ENCODE measurements at places on chromosomes 1 and 21.

GRCh38 chr1:207112616-207113296 is 8.7 kb downstream of the C4BPA start:
- DNase-seq: no peak

DNA sequence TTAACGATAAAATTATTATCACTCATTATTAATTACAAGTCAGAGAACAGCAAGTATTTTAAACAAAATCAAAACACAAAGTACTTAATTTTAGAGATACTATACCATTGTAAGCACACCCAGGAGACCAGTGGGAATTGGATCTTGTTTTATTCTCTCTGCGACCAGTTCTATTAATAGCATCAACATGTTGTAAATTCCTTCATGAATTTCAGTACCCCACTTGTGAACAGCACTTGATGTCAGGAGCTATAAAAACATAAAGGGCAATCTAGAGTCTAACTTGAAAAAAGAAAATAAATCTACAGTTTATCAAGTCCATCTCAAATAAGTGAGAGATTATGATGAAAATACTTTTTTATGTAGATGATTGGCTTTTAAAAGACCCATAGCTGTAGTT is 42.9 kb downstream of the USP24 start:
- DNase-seq: no peak

DNA sequence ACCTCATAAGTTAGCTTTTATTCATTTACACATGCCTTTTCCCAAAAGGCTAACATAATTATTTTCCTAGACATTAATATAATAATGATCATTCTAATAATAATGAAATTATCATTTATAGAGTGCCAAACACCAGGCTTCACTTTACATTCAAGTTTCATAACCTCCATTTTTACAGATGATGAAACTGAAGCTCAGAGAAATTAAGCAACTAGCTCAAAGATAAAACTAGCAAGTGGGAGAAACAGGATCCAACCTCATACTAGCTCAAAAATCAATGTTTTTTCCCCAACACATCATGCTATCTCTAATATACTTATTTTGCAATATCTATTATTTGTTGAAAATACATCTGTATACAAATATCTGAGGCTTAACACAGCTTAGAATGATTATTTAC is 14.0 kb downstream of the LPGAT1 start:
- no peak for DNase-seq

- DNase-seq: no peak
Observed at GRCh38 chr1:176552217-176552991, 89.4 kb downstream of the PAPPA2 start.

DNA sequence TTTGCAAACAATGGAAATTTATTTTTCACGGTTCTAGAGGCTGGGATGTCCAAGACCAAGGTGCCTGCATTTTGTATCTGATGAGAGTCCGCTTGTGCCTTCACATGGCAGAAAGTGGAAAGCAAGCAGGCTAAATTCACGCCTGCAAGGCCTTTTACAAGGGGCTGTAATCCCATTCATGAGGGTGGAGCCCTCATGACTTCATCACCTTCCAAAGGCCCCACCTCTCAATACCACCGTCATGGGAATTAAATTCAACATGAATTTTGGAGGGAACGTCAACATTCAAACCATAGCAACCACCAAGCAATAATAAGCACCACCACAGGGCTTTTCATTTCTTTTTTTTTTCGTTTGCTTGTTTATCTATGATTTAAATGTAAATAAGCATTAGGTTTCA is 115.3 kb downstream of the C1orf21 start:
- DNase-seq: no peak

DNA sequence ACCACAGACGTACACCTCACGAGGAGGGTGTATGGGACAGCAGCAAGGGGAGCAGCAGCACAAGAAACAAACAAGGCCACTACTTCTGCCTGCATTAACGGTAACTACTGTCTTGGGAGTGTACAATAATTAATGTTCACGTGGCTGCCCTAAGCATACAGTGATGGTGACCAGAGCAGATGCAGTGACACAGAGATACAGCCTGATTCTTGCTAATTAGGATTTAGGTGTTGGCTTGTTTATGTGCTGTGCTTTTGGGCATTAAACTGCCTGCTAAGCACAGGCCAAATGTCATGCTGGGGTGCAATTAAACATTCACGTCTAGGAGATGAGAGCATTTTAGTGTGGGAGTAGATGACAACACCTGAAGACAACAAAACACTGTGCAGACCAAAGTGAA is 7.2 kb downstream of the ZNF669 start:
- DNase-seq: no peak

DNA sequence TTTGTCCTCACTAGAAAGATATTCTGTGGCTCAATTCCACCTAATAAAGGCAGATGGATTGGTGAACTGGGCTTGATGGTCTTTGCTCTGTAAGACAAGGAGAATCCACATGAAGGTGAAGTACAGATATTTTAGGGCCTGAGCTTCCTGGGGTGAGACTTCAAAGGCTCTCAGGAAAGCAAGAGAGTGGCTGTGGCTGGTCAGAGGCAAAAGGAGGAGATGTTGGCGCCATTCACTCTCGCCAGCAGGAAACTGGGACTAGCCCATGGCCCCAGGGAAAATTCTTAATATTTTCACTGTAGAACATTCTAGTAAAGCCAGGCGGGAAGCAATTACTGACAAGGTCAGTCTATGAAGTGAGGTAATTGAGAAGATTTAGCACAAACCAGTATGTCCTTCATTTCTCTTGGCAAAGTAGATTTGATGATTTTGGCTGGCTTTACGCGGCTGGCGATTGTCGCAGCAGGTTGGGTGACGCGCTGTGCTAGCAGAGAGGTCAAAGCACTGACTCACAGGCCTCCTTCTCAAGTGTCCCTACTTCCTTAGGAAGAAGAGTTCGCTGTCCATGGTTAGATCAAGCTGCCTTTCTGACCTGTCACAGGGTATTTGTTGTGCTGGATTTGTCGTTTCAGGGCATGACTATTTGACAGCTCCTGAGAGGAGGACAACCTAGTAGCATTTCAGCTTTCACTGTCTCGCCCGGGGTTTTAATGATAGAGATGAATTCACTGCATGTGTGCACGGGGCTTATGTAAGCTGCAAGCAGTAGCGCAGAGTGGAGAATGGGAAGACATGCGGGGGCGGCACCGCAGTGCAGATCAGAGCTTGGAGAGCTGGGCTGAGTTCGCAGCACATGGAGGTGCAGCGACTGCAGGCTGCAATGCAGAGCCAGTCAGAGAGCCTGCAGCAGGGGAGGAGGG is 32.7 kb downstream of the XCL1 start:
- no peak for DNase-seq

GRCh38 chr1:228096416-228097332 is 6.5 kb downstream of the C1orf35 start:
- peak; percentile 3 for DNase-seq

GRCh38 chr1:167465743-167466142 is 52.6 kb downstream of the CD247 start:
- no peak for DNase-seq

DNA sequence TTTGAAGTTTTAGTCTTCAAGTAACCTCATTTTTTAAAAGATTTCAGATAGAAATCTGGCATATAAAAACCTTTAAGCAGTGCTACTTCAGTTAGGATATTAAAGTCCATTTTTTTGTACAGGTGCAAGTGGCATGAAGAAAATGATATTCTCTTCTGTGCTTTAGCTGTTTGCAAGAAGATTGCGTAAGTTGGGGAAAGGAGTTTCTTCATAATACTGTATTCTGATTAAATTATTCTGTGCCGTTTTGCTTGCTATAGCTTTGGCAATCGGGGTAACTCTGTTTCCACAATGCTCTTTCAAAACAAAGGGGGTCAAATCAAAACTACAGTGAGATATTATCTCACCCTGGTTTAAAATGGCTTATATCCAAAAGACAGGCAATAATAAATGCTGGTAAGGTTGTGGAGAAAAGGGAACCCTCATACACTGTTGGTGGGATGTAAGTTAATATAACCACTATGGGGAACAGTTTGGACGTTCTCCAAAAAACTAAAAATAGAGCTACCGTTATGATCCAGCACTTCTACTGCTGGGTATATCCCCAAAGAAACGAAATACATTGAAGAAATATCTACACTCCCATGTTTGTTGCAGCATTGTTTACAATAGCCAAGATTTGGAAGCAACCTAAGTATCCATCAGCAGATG is 27.1 kb downstream of the MAEL start:
- DNase-seq: no peak

DNA sequence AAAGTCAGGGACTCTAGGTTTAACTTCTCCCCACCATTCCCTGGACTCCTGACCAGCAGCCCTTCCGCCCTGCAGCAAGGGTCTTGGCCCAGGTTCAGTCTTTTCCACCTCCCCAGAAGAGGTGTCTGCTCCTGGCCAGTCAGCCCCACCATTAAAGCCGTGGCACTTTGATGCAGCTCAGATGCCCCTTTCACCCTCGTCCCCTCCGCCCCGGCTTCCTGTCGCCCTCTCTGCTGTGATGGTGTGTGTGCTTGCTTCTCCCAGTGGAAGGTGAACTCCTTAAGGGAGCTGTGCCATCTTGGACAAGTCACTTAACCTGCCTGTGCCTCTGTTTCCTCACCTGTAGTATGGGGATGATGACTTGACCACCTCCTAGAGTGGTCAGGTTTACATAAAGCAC is 17.8 kb upstream of the TTC4 start:
- DNase-seq: no peak

DNA sequence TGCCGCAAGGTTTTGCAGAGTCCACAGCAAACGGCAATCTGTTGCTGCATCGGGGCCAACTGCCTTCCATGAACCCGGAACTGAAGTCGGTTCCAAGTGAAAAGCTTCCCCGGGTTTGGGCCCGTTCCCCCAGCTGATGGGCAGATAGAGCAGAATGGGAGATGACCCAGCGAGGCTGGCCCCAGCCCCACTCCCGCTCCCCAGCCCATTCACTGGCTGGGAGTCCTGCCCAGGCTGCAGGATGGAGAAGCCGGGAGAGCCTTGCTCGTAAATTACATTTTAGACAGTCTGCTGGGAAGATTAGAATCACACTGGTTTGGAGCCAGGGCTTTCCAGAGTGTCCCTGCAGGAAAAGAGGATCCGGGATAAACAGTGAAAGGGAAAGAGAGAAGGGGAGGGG is 31.6 kb upstream of the PAX7 start:
- no peak for DNase-seq

DNA sequence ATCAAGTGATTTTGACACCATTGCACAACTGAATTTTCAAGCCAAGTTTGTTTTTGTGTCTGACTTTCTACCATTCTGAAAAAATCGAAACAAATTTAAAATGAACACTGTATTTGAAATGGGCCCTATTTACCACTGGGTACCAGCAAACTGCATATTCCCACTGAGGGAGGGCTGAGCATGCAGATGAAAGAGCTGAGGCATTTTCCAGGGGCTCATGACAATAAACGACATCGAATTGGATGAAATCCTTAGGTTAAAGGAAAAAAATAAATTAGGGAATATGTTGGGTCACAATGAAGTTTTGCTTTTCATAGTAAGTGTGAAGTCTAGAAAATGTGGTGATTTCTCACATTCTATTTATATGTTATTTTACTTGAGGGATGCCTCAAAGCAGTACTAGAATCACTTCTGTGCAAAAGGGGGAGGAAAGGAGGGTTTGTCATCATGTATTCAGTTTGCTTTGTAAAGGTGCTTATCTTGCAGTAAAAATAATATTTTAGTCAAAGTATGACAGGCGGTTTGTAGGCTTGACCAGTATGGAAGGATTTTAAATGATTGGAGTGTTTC is 11.2 kb downstream of the ZBTB18 start:
- no peak for DNase-seq

DNA sequence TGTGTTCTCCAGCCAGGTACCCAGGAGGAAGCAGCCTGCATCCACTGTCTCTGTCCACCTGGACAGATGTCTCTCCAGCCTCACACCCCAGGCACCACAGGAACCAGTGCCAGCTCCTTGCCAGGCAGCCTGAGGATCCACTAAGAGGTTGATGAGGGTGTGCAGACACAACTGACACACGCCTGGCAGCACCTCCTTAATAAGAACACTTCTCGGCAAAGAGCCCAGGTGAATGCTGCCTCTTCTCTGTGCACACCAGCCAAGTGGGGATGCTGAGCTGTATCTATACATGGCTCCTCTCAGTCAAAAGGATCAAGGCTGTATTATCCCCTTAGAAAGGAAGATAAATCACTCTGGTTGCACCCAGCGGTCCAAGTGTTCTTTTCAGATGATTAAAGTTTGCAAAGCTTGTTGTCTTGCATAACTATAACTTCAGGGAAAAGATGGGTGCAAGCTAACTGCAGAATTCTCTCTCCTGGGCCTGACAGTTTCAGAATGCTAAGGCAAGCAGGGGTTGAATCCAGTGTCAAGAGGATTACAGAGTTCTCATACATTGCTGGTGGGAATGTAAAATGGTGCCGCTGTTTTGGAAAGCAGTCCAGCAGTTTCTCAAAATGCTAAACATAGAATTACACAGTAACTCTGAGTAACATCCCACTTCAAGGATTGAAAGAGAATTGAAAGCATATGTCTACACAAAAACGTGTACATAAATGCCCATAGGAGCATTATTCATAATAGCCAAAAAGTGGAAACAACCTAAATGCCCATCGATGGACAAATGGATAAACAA is 3.7 kb upstream of the CAPN8 start:
- DNase-seq: no peak

DNA sequence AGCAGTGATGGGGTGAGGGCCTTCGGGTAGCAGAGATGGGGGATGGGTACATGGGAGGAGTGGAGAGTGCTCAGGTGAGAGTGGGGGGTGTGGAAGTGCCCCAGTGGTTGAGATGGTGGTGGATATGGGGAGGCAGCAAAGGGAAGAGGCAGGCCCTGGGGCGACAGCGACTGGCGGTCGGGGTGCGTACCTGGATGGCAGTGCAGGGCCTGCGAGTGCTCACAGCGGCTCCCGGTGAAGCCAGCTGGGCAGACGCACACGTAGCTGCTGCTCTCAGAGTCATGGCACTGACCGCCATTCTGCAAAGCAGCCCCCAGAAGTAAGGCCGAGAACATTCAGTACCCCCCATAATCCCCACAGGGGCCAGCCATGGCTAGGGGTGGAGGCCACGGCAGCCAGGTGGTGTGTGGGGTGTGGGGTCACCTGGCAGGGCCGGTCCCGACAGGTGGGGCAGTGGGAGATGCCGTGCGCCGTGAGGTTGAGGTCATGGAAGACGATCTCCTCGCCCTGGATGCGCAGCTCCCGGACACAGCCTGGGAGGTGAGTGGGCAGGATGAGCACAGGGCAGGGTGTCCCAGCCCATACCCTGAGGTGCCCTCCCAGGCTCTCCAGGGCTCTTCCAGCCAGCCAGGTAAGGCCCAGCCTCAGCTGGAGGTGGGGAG is 18.9 kb downstream of the LDLRAD2 start:
- DNase-seq: no peak

- DNase-seq: no peak
Observed at GRCh38 chr21:42878678-42878992, 704 bp downstream of the WDR4 start.

- DNase-seq: no peak
Observed at GRCh38 chr21:23725576-23725975, 1881.7 kb downstream of the MRPL39 start.

- DNase-seq: no peak
Observed at GRCh38 chr21:29708401-29708800, 231.4 kb downstream of the GRIK1 start.

GRCh38 chr1:198893141-198893540 is 254.3 kb downstream of the PTPRC start:
- no peak for DNase-seq

- no peak for DNase-seq
Observed at GRCh38 chr1:221891708-221892107, 149.8 kb upstream of the DUSP10 start.

GRCh38 chr21:35210093-35210492 is 161.0 kb upstream of the RUNX1 start:
- no peak for DNase-seq

Data from 8988T (cell line).